ENCODE measurements at places on chromosomes 12 and 14. TPM values are rescaled to one million over a fixed set of nuclear protein-coding genes. Genes with fewer than 3 reads are reported as not detected.

The SLC5A8 gene
- total RNA-seq: not detected

The GYS2 gene
- total RNA-seq: not detected

The CDKL1 gene
- total RNA-seq: 8.7 TPM

The RNF212B gene
- total RNA-seq: not detected

The TNFAIP2 gene
- total RNA-seq: 5.5 TPM

The TMEM117 gene
- 5.9 TPM for total RNA-seq

The LPAR5 gene
- total RNA-seq: 0.17 TPM

The IFI27 gene
- 4.9 TPM for total RNA-seq

The LMNTD1 gene
- not detected for total RNA-seq

The MYL2 gene
- total RNA-seq: not detected

The KRT76 gene
- total RNA-seq: not detected

The SMIM41 gene
- total RNA-seq: 0.24 TPM

The VASH1 gene
- 9.2 TPM for total RNA-seq

The COL2A1 gene
- total RNA-seq: 1.3 TPM

The EPYC gene
- not detected for total RNA-seq

The PDE3A gene
- 0.61 TPM for total RNA-seq

The ALG10B gene
- total RNA-seq: 13.8 TPM

The FIGNL2 gene
- total RNA-seq: 0.33 TPM

The ESPL1 gene
- total RNA-seq: 99.1 TPM

The HOXC13 gene
- total RNA-seq: 10.1 TPM

The KCNH5 gene
- total RNA-seq: 27.9 TPM

The GZMB gene
- not detected for total RNA-seq

The FZD10 gene
- not detected for total RNA-seq

The ALDH2 gene
- 24.5 TPM for total RNA-seq

The TMPRSS12 gene
- total RNA-seq: not detected

The OR4K15 gene
- not detected for total RNA-seq

The PPM1H gene
- total RNA-seq: 0.35 TPM

The TAMALIN gene
- 4.8 TPM for total RNA-seq

The TAS2R30 gene
- 3.5 TPM for total RNA-seq

The PPP1R3E gene
- total RNA-seq: 9.7 TPM

The REP15 gene
- total RNA-seq: 1.1 TPM

The RAN gene
- 1,775 TPM for total RNA-seq

The MFAP5 gene
- total RNA-seq: 1.7 TPM

The PAPOLA gene
- 318 TPM for total RNA-seq

The SERPINA10 gene
- not detected for total RNA-seq

The STON2 gene
- 13.4 TPM for total RNA-seq

The RPGRIP1 gene
- 0.86 TPM for total RNA-seq

Measured in A673 (cell line).